Spinal cord (tissue), 10 donors: ENCODE measurements at places on chromosomes 5 and 9. TPM values are rescaled to one million over a fixed set of nuclear protein-coding genes. Genes with fewer than 3 reads are reported as not detected.

GRCh38 chr5:33592245-33592644 lies 151.5 kb downstream of the TARS1 start:
- H3K4me3 ChIP-seq = no peak overlapping the region
- no peaks in the 10 kb centered on the region for H3K27me3 ChIP-seq
- H3K27ac ChIP-seq = no peak overlapping the region
- no peaks in the 10 kb centered on the region for H3K4me1 ChIP-seq
- DNase-seq = no peak
- peaks cover 4% of the 10 kb centered on the region for H3K36me3 ChIP-seq

Gene PRRC2B
- 219 TPM for polyA plus RNA-seq

GRCh38 chr5:59234236-59234635 lies 651.4 kb downstream of the RAB3C start:
- H3K4me3 ChIP-seq = no peak overlapping the region
- H3K36me3 ChIP-seq = no peaks in the 10 kb centered on the region
- H3K4me1 ChIP-seq = no peaks in the 10 kb centered on the region
- no peaks in the 10 kb centered on the region for H3K27me3 ChIP-seq
- DNase-seq = no peak

DNA sequence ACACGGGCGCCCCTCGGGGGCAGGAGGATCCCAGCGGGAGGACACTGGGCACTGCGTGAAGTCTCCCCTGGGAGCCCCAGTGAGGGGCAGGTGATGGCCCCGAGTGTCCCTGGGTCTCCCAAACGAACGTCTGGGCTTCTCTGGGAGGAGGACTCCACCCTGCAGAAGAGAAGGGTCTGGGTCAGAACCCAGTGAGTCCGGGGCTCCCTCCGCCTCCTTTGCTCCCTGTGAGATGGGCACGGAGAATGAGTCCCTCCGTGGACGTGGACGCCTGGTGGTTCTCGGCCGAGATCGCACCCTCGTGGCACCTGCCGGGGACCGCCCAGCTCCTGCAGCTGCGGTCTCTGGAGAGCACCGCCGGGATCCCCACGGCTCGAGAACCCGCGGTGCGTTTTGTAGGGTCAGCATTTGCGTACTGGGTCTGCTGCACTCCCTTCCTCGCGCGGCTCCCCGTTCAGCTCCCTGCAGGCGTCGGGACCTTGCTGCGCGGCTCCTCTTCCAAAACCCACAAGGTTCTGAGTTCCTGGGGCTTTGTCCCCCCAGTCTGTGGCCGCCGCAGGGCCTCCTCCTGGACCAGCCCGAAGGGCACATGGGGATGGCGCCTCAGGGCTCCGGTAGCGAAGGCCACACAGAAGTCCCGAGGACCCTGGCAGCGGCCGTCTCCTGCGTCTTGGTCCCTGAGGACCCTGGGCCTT lies 10.2 kb upstream of the CEP72 start:
- no peak for DNase-seq
- no peaks in the 10 kb centered on the region for H3K36me3 ChIP-seq
- H3K4me1 ChIP-seq = peaks cover 3% of the 10 kb centered on the region
- no peak overlapping the region for H3K4me3 ChIP-seq
- H3K27me3 ChIP-seq = peaks cover 5% of the 10 kb centered on the region
- H3K27ac ChIP-seq = no peak overlapping the region

Gene ZDHHC11
- polyA plus RNA-seq = 21.6 TPM

GRCh38 chr5:40390281-40391149 lies 289.2 kb upstream of the PTGER4 start:
- no peaks in the 10 kb centered on the region for H3K4me1 ChIP-seq
- DNase-seq = no peak
- no peak overlapping the region for H3K27ac ChIP-seq
- no peaks in the 10 kb centered on the region for H3K36me3 ChIP-seq

DNA sequence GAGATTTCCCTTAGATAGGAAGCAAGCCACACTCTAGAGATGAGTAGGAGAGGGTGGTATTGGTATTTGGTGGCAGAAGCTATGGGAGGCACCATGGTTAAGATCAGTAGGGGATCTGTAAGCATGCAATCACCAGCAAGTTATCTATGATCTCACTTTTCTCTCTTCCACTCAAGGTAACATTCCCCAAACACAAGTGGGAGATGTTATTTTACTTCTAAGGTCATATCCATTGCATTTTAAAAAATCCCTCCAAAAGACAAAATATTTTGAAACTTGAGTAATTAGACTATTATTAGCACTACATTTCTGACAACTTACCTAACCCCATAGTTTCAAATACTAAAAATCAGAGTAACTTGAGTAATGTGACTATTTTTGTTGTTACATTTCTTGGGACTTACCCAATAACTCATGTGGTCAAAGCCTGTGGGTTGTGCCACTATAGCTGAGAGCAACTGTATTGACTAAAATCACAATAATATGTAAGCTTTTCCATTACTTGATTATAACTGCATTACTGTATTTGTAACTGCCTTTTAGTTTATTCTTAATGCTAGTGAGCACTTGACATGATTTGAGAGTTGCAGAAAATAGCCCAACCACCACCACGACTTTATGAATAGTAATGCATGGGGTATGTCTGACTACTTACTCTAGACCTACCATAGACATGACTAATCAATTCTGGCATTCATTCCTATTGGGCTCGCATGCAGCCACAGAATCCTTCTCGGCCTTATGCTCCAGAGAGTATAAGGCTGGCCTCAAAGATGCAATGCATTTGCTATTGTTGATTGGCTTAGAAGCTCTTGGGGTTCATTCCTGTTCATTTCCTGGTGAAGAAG lies 264.7 kb downstream of the TRIM32 start:
- H3K4me3 ChIP-seq = no peak overlapping the region
- no peak for DNase-seq
- no peak overlapping the region for H3K27ac ChIP-seq
- H3K4me1 ChIP-seq = no peaks in the 10 kb centered on the region

DNA sequence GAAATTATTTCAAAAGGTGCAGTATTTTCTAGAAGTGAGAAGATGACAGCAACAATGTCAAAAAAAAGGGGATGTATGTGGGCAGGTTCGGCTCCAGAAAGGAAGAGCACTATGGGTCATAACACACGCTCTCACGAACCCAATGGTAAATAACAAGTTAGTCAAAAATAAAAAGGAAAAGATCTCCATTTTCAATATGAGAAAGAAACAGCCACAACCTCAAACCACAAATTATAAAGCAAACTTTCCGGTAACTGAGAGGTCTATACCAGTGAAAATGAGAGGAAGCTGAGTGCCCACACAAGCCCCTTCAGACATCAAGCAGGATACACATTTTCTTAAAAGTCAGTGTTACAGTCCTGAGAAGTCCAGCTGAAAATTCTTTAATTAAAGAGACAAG lies 398.5 kb upstream of the RPS23 start:
- no peak overlapping the region for H3K4me3 ChIP-seq
- DNase-seq = no peak
- no peaks in the 10 kb centered on the region for H3K27me3 ChIP-seq
- H3K4me1 ChIP-seq = no peaks in the 10 kb centered on the region
- H3K36me3 ChIP-seq = no peaks in the 10 kb centered on the region
- H3K27ac ChIP-seq = no peak overlapping the region

GRCh38 chr5:68261569-68262065 lies 46.1 kb downstream of the PIK3R1 start:
- H3K4me1 ChIP-seq = peaks cover 17% of the 10 kb centered on the region
- no peak for DNase-seq

DNA sequence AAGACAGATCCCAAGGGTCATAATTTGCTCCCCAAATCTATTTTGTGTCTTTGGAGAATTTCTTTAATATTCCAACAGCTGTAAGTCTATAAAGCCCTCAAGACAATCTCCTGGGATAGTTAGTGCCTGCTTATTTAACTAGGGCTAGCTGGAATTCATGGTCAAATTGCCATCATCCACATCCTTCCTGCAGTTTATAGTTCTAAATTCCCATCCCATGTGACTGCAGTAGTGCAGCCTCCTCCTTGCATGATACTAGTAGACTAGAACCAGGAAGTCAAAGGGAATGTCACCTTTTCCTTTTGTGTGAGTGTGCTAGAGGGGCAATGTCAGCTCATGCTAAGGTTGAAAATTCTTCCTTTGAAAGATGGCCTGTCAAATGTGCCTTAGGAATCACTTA lies 214.8 kb upstream of the PIK3R1 start:
- H3K36me3 ChIP-seq = no peaks in the 10 kb centered on the region
- no peak overlapping the region for H3K4me3 ChIP-seq
- DNase-seq = no peak
- no peaks in the 10 kb centered on the region for H3K27me3 ChIP-seq
- no peaks in the 10 kb centered on the region for H3K4me1 ChIP-seq

Gene NDFIP1
- polyA plus RNA-seq = 247 TPM

GRCh38 chr5:103834216-103834615 lies 271.6 kb upstream of the NUDT12 start:
- H3K27me3 ChIP-seq = no peaks in the 10 kb centered on the region
- H3K4me1 ChIP-seq = no peaks in the 10 kb centered on the region
- H3K27ac ChIP-seq = no peak overlapping the region
- DNase-seq = no peak

Gene TOR2A
- polyA plus RNA-seq = 23.5 TPM

Gene TAF11L10
- not detected for polyA plus RNA-seq

- H3K27me3 ChIP-seq = peaks cover 5% of the 10 kb centered on the region
- peak overlapping the region; percentile 72 for H3K27ac ChIP-seq
- DNase-seq = peak; percentile 80
- no peaks in the 10 kb centered on the region for H3K4me1 ChIP-seq
Observed at GRCh38 chr5:167573370-167574127, 717.9 kb upstream of the WWC1 start.

Gene ZNF300
- polyA plus RNA-seq = 36.0 TPM

DNA sequence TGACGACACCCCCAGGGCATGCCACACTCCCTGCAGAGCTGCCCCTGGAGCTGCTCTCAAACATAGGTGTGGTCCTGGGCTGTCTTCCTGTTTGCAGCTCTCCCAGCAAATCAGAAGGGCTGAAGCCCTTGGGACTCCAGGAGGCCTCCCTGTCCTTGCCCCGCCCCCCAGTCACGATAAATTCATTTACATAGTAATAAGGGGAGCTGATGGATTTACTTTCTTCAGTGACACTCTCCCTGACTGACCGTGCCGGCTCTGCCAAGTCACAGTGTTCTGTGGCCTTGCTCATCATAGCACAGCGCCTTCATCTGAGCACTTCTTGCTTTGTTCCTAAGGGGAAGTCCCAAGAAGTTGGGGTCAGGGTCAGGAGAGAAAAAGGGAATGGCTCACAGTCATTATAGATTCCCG lies 121.4 kb downstream of the ENC1 start:
- no peak overlapping the region for H3K27ac ChIP-seq
- no peak overlapping the region for H3K4me3 ChIP-seq
- H3K4me1 ChIP-seq = no peaks in the 10 kb centered on the region
- no peak for DNase-seq
- H3K27me3 ChIP-seq = no peaks in the 10 kb centered on the region

DNA sequence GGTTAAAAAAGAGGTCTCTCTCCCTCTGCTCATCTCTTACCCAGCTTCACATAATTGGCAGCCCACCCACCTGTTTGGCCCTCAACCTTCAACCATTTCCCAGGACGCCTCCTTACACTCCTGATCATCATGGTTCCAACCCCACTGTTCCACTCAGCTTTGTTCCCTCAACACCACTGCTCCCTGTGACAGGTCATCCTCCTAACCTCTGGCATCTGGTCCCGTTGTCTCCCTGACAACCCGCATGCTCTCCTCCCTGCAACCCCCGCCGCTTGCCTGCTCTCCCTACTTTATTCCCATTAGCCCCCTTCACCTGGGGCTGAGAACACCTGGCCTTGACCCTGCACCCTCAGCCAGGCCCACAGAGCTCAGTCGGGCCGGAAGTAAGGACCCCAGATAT lies 12.9 kb downstream of the PCDHGC5 start:
- H3K4me3 ChIP-seq = no peak overlapping the region
- no peak overlapping the region for H3K27ac ChIP-seq
- peaks cover 77% of the 10 kb centered on the region for H3K36me3 ChIP-seq
- DNase-seq = no peak
- H3K27me3 ChIP-seq = no peaks in the 10 kb centered on the region

- H3K4me3 ChIP-seq = no peak overlapping the region
- H3K27me3 ChIP-seq = no peaks in the 10 kb centered on the region
- peak; percentile 14 for DNase-seq
- H3K27ac ChIP-seq = no peak overlapping the region
Observed at GRCh38 chr5:75465480-75465879, 45.9 kb downstream of the CERT1 start.

Gene SLC30A5
- 51.6 TPM for polyA plus RNA-seq

Gene MSMP
- polyA plus RNA-seq = 1.6 TPM

- no peaks in the 10 kb centered on the region for H3K4me1 ChIP-seq
- no peak for DNase-seq
- no peaks in the 10 kb centered on the region for H3K36me3 ChIP-seq
- no peak overlapping the region for H3K4me3 ChIP-seq
Observed at GRCh38 chr9:32931129-32931528, 70.3 kb downstream of the APTX start.

DNA sequence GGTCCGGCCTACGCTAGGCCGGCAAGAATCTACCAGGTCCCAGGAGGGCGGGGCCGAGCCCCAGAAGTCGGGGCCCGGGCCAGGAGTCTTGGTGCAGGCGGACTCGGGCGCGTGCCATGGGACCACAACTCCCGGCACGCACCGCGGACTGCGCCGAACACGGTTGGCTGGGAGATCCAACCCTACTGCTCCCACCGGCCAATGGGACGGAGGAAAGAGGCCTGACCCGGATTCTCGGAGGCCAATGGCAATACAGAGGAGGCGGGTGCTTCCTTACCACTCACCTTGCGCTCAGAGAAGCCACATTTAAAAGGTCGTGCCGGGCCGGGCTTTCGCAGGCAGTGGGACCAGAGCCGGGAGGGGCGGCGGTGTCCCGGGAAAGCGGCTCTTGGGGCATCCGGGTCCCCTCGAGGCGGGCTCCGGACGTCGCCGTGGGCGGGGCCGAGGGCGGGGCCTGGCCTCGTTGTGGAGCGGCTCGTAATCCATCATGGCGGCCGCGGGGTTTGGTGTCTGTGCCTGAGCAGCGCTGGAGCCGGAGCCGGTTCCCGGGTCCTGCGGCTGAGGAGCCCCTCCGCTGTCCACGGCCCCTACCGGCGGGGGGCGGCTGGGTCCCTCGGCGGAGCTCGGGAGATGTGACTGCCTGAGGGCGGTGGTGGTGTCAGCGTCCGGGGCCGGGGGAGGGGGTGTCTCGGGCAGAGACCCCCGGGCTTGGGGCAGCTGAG lies 19.1 kb downstream of the EXOSC2 start:
- peak overlapping the region; percentile 67 for H3K4me3 ChIP-seq
- H3K36me3 ChIP-seq = no peaks in the 10 kb centered on the region
- DNase-seq = peak; percentile 99
- peaks cover 17% of the 10 kb centered on the region for H3K4me1 ChIP-seq
- no peaks in the 10 kb centered on the region for H3K27me3 ChIP-seq
- peak overlapping the region; percentile 97 for H3K27ac ChIP-seq

DNA sequence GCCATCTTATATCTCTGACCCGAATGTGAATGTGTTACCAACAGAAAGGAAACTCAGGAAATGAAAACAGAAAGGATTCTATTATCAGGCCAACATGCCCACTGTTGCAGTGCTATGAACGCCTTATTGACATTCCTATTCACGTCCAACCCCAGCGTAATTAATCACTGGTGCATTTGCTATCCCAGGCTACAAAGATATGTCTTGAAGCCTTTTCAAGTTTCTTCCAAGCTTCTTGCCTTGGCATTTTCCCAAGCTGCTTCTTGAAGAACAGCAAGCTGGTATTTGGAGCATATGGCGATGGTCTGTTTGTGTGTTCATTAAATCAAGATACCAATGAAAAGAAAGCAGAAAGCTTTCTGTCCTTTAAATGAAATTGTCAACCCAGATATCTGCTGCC lies 579.2 kb upstream of the ZNF462 start:
- peaks cover 5% of the 10 kb centered on the region for H3K4me1 ChIP-seq
- no peaks in the 10 kb centered on the region for H3K36me3 ChIP-seq
- no peaks in the 10 kb centered on the region for H3K27me3 ChIP-seq
- no peak overlapping the region for H3K4me3 ChIP-seq
- peak overlapping the region; percentile 58 for H3K27ac ChIP-seq

Gene BAAT
- 0.48 TPM for polyA plus RNA-seq
